HAP-1 (cell line): ENCODE measurements at places on chromosomes 1 and 21.

- DNase-seq = no peak
Observed at GRCh38 chr1:201241736-201242135, 41.6 kb upstream of the PKP1 start.

DNA sequence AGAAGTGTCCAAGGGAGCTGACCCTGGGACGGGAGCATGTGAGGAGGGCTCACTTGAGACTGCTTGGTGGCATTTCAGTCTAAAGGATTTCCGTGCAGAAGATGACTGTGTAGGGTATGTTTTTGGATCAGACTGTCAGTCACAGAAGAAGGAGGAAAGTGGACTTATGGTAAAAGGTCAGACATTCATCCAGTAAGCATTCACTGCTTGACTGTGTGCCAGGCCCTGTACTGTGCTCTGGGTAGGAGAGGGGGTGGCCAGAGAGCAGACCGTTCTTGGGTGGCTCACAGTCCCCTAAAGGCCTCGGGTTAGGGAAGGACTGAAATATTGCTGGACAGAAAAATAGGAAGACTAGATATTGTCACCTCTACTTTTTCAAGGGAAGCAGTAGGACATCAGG, 2.1 kb upstream of the SERINC2 start:
- DNase-seq = no peak

GRCh38 chr1:58573705-58574591, 3.1 kb downstream of the TACSTD2 start:
- DNase-seq = no peak

DNA sequence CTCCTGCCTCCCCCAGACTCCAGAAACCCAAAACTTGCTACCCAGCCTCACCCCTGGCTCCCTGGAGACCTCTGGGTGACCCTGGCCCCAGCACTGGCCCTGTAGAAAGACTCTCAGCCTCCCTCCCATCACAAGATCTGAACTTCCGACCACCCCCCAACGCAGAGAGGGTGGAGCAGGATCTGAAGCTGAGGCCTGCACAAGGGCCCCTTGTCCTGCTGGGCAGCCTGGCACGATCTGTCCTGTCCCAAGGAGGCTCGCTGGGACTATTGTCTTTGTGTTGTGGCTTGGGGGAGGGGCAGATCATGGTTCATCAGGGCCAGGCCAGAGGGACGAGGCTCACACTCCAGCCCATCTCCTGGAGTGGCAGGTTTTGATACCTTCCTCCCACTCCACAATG, 20.0 kb downstream of the PHLDA3 start:
- DNase-seq = no peak

DNA sequence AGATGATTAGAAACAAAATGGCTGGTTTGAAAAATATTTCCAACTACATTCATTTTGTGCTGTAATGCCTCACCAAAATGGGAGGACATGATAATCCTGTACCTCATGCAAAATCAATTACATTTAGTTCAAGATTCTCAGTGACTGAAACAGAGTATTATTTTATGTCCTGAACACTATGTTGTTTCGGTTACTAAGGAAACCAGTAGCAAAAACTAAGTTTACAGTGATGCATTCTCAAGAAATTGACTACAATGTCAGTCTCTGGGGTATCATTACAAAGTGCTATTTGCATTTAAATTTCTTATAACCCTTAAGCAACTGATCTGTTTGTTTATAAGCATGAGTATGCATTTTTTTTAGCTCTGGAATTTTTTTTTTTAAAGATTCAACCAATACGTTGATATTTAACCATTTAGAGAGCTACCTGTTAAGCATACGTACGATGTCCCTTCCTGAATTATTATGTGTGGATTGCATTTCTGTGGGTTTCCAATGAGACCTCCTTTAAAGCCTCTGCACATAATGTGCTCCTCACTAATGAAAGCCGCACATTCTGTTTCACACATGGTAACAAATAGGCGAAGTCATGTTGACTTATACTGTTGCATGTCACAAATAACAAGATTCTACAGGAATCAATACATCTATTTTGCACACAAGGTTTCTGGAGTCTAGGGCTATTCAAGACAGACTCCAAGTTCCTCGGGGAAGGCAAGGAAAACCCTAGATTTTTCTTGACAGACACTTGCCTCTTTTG, 1035.7 kb downstream of the ADGRL2 start:
- DNase-seq = no peak

DNA sequence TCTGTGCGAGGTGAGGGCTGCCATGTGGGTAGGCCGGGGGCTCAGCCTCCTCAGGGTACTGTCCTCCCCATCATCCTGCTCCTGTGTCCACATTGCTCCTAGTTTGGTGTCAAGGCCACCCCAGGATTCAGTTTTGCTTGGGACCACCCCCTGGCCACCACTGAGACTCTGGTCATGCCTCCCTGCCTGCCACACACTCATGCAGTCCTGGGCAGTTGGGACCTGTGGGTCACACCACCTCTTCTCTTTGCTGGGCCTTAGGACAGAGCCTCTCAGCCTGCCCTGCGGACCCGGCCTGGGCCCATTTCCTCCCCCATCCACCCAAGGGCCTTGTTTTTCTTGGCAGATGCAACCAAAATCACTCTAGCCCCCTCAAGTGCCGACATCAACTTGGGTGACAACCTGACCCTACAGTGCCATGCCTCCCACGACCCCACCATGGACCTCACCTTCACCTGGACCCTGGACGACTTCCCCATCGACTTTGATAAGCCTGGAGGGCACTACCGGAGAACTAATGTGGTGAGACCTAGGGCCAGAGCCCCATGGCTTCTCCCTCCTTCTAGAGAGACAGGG, 19.4 kb downstream of the TMEM81 start:
- no peak for DNase-seq

DNA sequence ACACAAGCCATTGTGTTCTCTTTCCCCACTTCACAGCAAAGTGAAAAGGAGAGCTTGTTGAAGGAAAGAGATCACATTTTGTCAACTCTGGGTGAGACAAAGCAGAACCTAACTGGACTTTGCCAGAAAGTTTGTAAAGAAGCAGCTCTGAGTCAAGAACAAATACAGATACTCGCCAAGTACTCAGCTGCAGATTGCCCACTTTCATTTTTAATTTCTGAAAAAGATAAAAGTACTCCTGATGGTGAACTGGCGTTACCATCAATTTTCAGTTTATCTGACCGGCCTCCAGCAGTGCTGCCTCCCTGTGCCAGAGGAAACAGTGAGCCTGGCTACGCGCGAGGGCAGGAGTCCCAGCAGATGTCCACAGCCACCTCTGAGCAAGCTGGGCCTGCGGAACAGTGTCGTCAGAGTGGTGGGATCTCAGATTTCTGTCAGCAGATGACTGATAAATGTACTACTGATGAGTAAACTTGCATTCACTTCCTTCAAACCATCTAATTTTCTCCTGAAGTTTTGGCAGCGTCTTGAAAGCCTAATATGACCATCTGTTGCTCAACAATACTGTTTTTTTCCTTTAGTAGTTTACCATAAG, 43.7 kb downstream of the BACH1 start:
- DNase-seq = no peak
